ENCODE measurements at places on chromosomes 2 and 18.

DNA sequence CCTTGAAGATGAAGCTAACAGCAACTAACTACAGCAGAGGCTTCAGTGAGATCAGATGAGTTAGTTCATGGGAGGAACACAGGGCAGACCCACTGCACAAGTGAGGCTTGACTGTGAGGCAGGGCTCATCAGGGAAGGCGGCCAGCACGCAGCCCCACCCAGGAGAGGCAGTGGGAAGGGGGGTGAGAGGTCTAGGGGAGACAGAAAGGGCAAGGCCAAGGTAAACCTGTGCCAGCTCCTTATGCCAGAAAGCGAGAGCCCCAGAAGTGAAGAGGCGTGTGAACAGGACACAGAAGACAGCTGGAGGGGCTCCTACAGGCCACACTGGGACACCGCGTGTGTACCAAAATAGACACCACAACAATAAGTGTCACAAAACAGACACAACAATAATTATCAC lies 48.6 kb downstream of the ANO7 start:
- peak overlapping the region; percentile 54 for H3K27ac ChIP-seq
- H3K4me1 ChIP-seq, result no peaks in the 10 kb centered on the region
- DNase-seq, result no peak
- H3K27me3 ChIP-seq, result no peaks in the 10 kb centered on the region

DNA sequence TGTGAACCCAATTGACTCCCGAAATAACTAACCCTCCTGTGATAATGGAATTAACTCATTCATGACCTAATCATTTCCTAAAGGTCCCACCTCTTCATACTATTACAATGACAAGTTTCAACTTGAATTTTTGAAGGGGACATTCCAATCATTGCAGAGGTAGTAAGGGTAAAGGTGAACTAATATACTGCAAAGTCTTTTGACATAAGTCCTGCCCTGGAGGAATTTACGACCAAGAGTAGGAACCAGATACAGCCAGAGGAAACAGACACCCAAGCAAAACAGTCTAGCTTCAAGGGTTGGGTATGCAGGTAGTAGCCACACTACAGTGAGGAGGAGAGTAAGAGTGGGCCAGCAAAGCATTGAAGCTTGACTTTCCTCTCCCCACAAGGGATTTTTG lies 1.2 kb upstream of the SRBD1 start:
- H3K4me3 ChIP-seq, result no peak overlapping the region
- DNase-seq, result no peak
- no peaks in the 10 kb centered on the region for H3K27me3 ChIP-seq
- H3K4me1 ChIP-seq, result peaks cover 28% of the 10 kb centered on the region

DNA sequence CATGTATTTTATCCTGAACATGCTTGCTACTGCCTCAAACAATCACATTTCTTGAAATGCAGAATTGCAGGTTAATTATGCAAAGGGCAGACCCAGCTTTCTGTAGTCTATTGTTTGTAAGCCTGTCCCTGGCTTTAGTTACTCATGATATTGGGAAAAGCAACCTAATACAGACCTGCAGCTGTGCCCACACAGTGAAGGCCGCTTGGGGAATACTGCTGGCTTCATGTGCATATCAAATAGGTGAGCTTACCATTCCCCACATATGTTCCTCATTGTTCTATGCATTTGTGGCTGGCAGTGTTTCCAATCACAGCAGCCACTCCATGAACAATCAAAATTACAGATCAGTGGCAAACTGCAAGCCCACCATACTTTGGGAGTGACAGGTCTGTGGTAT lies 186.3 kb downstream of the TMEM163 start:
- H3K4me3 ChIP-seq, result no peak overlapping the region
- H3K27me3 ChIP-seq, result no peaks in the 10 kb centered on the region
- H3K36me3 ChIP-seq, result no peaks in the 10 kb centered on the region
- H3K4me1 ChIP-seq, result no peaks in the 10 kb centered on the region
- H3K27ac ChIP-seq, result no peak overlapping the region

DNA sequence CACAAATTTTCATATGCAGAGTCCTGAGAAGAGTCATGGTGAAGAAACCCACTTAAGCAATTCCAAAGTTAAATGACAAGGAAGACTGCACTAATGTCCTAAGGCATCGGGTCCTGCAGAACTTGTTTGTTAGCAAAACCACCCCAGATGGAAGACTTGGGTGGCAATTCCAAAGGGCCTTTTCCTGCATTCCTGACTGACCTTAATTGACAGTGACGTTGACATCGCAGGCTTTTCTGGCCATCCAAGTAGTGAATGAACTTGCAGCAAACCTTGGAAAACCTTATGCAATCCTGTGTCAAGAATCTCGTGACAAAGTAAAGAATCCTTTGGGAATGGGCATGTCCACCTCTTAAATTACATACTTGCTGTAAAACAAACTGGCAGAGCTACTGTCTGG lies 112.5 kb upstream of the SH3BP4 start:
- H3K4me1 ChIP-seq, result no peaks in the 10 kb centered on the region
- no peak overlapping the region for H3K4me3 ChIP-seq
- no peak overlapping the region for H3K27ac ChIP-seq
- DNase-seq, result no peak

DNA sequence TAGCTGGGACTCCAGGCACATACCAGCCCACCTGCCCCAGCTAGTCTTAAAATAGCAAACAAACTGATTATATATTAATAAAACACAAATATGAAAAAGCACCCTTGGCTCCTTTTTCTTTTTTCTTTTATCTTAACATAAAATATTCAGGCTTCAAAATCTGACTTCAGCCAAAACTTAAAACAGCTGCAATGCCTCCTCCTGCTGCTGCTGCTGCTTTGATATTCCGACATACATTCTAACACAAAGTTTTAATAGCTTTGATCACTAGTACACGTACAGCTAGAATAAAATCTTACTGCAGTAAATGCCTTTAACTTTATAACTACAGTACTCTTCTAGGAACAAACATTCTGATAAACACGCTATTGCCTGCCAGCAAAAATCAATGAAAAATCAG lies 71.4 kb upstream of the RNU4ATAC start:
- no peak overlapping the region for H3K4me3 ChIP-seq
- H3K27me3 ChIP-seq, result no peaks in the 10 kb centered on the region
- H3K27ac ChIP-seq, result no peak overlapping the region
- DNase-seq, result no peak
- peaks cover 88% of the 10 kb centered on the region for H3K36me3 ChIP-seq
- no peaks in the 10 kb centered on the region for H3K4me1 ChIP-seq

GRCh38 chr2:191065785-191066184 lies 51.8 kb upstream of the STAT1 start:
- no peak for DNase-seq
- peak overlapping the region; percentile 75 for H3K27ac ChIP-seq

DNA sequence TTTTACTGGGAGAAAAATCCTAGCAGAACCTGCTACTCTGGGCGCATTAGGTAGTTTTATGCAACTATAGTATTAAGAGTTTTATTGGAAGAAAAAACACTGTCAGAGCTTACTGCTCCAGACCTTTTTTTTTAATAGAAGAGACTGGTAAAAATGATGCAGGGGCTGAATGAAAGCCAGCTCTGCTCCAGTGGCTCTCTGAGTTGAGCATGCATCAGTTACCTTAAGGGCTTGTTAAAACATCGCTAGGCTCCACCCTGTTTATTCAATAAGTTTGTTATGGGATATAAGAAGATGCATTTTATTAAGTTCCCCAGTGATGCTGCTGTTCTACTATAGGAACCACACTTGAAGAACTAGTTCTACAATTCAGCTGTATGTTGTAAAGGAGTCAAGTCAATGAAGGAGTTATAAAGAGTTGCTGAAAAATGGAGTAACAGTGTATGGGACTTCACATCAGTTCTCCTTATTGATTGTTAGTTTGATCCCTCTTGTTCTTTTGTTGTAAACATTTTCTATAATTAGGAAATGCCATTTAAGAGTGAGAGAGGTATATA lies 13.2 kb downstream of the SNRPG start:
- H3K36me3 ChIP-seq, result peaks cover 92% of the 10 kb centered on the region
- H3K27me3 ChIP-seq, result no peaks in the 10 kb centered on the region
- DNase-seq, result no peak
- H3K4me1 ChIP-seq, result peaks cover 24% of the 10 kb centered on the region
- no peak overlapping the region for H3K4me3 ChIP-seq
- H3K27ac ChIP-seq, result peak overlapping the region; percentile 24

DNA sequence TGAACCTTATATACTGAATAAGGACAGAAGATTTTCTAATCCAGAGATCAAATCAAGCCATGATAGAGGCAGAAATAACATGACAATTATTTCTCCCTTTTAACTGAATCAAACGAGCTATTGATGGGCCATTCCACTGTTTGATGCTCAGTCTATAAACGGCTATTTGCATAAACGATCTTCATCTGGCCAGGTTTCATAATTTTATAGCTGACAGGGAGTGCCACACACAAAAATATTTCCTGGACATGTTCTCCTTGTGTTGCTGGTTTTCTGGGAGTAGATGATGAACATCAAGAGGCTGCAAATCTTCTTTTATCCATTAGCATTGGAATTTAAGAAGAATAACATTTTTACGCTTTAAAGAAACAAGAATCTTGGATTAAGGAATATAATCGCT lies 63.1 kb downstream of the ACVR1C start:
- H3K27ac ChIP-seq, result no peak overlapping the region
- H3K27me3 ChIP-seq, result no peaks in the 10 kb centered on the region
- no peaks in the 10 kb centered on the region for H3K36me3 ChIP-seq
- peaks cover 7% of the 10 kb centered on the region for H3K4me1 ChIP-seq

DNA sequence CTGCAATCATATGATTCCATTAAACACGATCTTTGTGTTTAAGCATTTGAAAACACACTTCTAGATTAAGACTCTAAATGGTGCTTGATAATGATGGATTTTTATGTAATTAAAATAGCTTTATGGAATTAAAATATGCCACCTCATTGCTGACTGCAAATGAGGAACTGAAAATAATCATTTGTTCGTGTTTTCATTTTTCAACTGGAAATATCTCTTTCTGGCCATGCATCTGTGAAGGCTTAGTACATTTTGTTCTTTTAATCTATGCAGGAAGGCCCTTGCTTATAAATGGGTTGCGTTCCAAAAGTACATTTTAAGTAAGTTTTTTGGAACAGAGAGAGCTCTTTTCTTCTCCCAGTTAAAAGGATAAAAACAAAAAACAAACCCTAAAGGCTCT lies 125.5 kb downstream of the MC4R start:
- no peaks in the 10 kb centered on the region for H3K4me1 ChIP-seq
- no peaks in the 10 kb centered on the region for H3K27me3 ChIP-seq
- no peak for DNase-seq
- H3K36me3 ChIP-seq, result no peaks in the 10 kb centered on the region
- no peak overlapping the region for H3K27ac ChIP-seq
- no peak overlapping the region for H3K4me3 ChIP-seq

- H3K27me3 ChIP-seq, result no peaks in the 10 kb centered on the region
- H3K27ac ChIP-seq, result no peak overlapping the region
- DNase-seq, result no peak
- H3K4me1 ChIP-seq, result no peaks in the 10 kb centered on the region
- H3K4me3 ChIP-seq, result no peak overlapping the region
- H3K36me3 ChIP-seq, result no peaks in the 10 kb centered on the region
Observed at GRCh38 chr2:214379227-214379626, 31.6 kb upstream of the VWC2L start.

- no peak overlapping the region for H3K4me3 ChIP-seq
- H3K36me3 ChIP-seq, result peaks cover 31% of the 10 kb centered on the region
- H3K27me3 ChIP-seq, result no peaks in the 10 kb centered on the region
- no peak overlapping the region for H3K27ac ChIP-seq
Observed at GRCh38 chr18:80009661-80010550, 21.5 kb upstream of the TXNL4A start.

DNA sequence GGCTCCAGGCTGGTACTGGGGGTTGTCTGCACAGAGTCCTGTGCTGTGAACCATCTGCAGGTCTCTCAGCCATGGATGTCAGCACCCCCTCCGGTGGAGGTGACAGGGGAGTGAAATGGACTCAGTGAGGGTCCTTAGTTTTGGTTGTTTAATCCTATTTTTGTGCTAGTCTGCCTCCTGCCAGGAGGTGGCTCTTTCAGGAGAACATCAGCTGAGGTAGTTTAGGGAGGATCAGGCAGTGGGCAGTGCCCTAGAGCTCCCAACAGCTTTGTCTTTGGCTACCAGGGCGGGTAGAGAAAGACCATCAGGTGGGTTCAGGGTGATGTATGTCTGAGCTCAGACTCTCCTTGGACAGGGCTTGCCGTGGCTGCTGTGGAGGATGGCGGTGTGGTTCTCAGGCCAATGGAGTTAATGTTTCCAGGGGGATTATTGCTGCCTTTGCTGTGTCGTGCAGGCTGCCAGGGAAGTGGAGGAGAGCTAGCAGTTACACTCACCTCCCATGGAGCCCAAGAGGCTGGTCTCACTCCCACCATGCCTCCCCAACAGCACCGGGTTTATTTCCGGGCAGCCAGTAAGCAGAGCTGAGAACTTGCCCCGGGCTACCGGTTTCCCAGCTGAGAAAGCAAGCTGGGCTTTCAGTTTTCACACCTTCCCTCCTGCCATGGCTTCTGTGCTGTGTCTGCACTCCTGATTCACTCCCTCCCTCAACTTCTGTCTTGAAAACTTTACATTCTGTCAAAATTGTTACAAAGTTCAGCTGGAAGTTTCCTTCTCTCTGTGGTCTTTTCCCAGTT lies 563.4 kb downstream of the XIRP2 start:
- H3K4me3 ChIP-seq, result no peak overlapping the region
- no peaks in the 10 kb centered on the region for H3K27me3 ChIP-seq

DNA sequence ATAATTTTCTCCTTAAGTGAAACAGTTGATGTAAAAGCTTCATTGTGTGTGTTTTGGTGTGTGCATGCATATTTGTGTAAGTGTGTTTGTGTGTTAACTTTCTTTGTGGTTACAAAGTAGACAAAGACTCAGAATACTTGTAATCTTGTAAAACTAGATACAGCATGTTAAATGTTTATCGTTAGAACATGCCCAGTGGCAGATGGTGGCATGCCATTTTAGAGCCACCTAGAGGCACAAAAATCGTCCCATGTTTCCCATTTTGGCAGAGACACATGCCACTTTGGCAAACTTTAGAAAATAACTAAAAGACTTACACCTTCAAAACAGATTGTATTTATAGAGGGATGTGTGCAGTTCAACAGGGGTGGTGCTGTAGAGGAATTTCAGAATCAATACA lies 224.1 kb downstream of the LRP1B start:
- DNase-seq, result no peak
- H3K27ac ChIP-seq, result no peak overlapping the region
- H3K4me3 ChIP-seq, result no peak overlapping the region

DNA sequence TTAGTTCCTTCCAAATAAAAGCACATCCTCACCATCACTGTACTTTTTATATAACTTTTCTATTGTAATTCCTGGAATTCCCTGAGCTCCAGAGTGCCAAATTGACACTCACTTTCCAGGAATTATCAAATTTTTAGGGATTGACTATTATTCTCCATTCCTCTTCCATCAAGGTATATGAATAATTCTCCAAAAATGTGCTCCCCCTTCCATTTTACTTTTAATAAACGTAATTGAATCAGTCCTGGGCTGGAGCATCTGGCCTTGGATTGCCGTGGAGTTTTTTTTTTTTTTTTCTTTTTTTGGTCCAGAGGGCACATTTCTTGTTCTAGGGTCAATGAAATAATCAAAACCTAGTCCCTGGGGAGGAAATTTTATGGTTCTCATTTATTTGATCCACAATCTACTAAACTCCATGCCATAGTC lies 304.3 kb downstream of the CDCA7 start:
- H3K27ac ChIP-seq, result no peak overlapping the region
- no peak for DNase-seq
- H3K27me3 ChIP-seq, result peaks cover 37% of the 10 kb centered on the region

All from activated T-cell treated with anti-CD3 and anti-CD28 coated beads, Interleukin-2, amount 50 U/mL, for 24 hours (primary cell).